ENCODE measurements at places on chromosomes 1 and 21.

DNA sequence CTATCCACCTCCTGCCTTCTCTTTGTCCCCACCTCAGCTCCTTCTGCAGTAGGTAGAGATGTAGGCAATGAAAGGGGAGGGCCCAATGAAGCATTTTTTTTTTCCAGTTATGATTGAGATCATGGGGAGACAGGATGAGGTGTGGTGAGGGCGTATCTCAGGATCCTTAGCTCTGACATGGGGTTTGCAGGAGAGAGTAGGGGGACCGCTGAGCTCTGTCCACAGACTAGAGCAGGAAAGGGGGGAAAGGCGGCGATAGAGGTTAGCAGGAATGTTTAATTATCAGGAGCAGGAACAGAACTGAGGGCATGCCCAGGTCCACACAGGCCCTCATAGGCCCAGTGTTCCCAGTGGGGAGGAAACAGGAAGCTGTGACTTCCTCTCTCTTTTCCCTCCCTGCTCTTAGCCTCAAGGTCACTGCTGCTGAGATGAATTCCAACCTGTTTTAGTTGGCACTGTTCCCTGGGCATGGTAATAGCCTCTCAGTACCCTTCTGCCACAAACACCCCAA lies 901 bp upstream of the RXFP4 start:
- peaks cover 4% of the 10 kb centered on the region for H3K36me3 ChIP-seq
- no peak for DNase-seq
- H3K27me3 ChIP-seq = no peaks in the 10 kb centered on the region

- DNase-seq = no peak
- no peak overlapping the region for H3K4me3 ChIP-seq
- H3K27ac ChIP-seq = no peak overlapping the region
- H3K36me3 ChIP-seq = no peaks in the 10 kb centered on the region
- H3K27me3 ChIP-seq = peaks cover 2% of the 10 kb centered on the region
Observed at GRCh38 chr21:17446737-17447136, 66.1 kb upstream of the CXADR start.

DNA sequence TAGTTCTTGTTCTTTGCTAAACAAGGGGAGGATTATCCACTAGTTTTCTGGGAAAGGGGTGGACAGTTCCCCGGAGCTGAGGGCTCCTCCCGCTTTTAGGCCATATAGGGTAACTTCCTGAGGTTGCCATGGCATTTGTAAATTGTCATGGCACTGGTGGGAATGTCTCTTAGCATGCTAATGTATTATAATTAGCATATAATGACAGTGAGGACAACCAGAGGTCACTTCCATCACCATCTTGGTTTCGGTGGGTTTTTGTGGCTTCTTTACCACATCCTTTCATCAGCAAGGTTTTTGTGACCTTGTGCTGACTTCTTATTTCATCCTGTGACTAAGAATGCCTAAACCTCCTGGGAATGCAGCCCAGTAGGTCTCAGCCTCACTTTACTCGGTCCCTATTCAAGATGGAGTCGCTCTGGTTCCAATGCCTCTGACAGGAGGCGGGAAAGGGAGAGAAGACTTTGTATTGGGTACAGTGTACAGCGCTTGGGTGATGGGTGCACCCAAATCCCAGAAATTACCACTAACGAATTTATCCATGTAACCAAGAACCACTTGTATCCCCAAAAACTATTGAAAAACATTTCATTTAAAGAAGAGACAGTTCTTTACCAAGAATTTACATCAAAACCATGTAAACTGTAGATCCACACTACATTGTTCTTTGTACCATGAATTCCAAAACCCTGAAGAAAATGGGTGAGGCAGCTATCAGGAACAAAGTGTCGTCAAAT lies 8.7 kb upstream of the SLC2A5 start:
- H3K27ac ChIP-seq = no peak overlapping the region
- DNase-seq = no peak
- H3K27me3 ChIP-seq = peaks cover 60% of the 10 kb centered on the region
- H3K4me3 ChIP-seq = peak overlapping the region; percentile 48

DNA sequence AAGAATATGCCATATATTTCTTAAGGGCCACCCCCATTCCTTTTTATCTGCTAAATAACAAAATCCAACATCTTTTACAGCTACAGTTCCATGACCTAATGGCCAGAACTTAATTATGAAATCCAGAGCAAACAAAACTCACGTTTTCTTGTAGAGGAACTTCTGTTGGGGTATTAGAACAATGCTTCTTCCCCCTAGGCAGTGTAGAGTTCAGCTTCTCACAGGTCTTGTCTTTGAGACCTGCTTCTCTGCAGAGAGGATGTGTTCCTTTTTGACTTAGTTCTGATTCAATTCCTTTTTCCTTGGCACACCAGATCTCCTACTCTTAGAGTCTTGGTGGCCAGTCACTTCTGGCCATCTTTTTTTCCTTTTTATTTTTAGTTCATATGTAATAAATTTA lies 22.2 kb downstream of the VAV3 start:
- DNase-seq = no peak
- peaks cover 18% of the 10 kb centered on the region for H3K4me1 ChIP-seq
- H3K36me3 ChIP-seq = peaks cover 4% of the 10 kb centered on the region
- H3K4me3 ChIP-seq = no peak overlapping the region

DNA sequence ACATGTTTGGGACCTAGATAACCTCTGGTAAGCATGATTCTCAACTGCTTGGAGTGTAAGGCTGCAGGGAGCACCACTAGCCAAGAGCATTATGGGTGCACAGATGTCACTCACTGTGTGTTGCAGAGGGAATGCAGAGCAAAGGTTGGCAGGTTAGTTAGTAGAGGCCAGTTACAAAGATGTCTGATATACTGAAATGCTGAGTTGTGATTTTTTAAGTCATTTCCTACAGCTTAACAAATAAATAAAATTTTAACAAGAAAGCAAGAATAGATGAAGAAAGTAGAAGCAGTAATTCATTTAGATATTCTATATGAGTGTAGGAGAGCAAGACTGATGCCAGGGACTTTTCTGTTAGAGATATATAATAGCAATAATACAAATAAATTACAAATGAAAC lies 64.8 kb downstream of the MARK1 start:
- H3K4me1 ChIP-seq = no peaks in the 10 kb centered on the region
- no peaks in the 10 kb centered on the region for H3K27me3 ChIP-seq
- no peaks in the 10 kb centered on the region for H3K36me3 ChIP-seq
- no peak overlapping the region for H3K4me3 ChIP-seq
- H3K27ac ChIP-seq = no peak overlapping the region

DNA sequence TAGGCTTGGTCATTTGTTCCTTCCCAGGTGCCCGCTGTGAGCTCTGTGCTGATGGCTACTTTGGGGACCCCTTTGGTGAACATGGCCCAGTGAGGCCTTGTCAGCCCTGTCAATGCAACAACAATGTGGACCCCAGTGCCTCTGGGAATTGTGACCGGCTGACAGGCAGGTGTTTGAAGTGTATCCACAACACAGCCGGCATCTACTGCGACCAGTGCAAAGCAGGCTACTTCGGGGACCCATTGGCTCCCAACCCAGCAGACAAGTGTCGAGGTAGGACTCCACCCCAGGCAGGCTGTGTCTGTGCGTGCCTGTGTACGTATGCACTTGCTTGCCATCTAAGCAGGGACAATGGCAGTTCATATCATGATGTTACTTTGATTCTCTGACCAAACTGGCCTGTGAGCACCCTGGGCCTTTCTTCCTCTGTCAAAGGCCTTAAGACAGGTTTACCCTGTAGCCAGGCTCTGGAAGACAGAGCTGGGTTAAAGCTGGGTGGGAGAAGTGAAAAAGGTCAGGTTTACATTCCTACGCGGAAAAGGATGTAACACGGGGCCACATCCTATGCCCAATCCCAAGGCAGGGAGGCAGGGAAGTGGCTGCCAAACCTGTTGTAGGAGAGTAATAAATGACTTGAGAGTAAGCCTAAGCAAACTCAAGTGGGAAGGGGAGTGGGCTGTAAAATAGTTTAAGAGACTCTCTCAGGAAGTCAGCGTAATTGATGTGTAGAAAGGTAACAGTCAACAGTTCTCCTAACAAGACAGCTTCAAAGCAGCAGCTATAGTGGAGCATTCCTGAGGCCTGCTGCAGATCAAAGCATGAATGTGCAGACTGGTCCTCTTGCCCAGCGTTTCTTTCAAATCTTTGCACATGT lies 42.5 kb downstream of the LAMC2 start:
- H3K27me3 ChIP-seq = peaks cover 3% of the 10 kb centered on the region
- H3K4me1 ChIP-seq = peaks cover 8% of the 10 kb centered on the region
- no peaks in the 10 kb centered on the region for H3K36me3 ChIP-seq
- no peak for DNase-seq
- H3K4me3 ChIP-seq = no peak overlapping the region

DNA sequence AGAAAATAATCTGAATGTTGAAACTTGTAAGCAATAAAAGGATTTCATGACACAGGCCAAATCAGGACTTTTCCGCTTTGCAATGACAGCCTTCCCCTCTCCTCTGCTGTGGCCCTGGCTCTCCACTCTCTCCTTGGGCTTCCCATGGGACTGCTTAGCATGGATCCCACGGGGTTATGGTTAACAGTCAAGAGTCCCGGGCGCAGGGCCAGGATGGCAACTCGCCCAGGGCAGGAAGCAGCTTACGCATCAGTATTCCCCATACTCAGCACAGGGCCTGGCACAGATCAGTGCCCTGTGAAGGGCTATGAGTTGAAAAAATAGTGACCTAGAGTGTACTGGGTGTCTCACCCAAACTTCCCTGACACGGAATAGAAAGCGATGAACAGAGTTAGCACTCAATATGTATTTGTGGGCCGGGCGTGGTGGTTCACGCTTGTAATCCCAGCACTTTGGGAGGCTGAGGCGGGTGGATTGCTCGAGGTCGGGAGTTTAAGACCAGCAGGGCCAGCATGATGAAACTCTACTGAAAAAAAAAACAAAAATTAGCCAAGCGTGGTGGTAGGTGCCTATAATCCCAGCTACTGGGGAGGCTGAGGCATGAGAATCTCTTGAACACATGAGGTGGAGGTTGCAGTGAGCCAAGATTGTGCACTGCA lies 29.1 kb upstream of the GRHL3 start:
- no peak overlapping the region for H3K27ac ChIP-seq
- H3K36me3 ChIP-seq = no peaks in the 10 kb centered on the region
- H3K27me3 ChIP-seq = peaks cover 18% of the 10 kb centered on the region
- H3K4me1 ChIP-seq = no peaks in the 10 kb centered on the region
- no peak overlapping the region for H3K4me3 ChIP-seq
- DNase-seq = no peak

- DNase-seq = peak; percentile 70
- no peak overlapping the region for H3K4me3 ChIP-seq
- no peak overlapping the region for H3K27ac ChIP-seq
- H3K27me3 ChIP-seq = peaks cover 38% of the 10 kb centered on the region
- H3K4me1 ChIP-seq = peaks cover 31% of the 10 kb centered on the region
- no peaks in the 10 kb centered on the region for H3K36me3 ChIP-seq
Observed at GRCh38 chr1:205484985-205485967, 19.2 kb upstream of the CDK18 start.

DNA sequence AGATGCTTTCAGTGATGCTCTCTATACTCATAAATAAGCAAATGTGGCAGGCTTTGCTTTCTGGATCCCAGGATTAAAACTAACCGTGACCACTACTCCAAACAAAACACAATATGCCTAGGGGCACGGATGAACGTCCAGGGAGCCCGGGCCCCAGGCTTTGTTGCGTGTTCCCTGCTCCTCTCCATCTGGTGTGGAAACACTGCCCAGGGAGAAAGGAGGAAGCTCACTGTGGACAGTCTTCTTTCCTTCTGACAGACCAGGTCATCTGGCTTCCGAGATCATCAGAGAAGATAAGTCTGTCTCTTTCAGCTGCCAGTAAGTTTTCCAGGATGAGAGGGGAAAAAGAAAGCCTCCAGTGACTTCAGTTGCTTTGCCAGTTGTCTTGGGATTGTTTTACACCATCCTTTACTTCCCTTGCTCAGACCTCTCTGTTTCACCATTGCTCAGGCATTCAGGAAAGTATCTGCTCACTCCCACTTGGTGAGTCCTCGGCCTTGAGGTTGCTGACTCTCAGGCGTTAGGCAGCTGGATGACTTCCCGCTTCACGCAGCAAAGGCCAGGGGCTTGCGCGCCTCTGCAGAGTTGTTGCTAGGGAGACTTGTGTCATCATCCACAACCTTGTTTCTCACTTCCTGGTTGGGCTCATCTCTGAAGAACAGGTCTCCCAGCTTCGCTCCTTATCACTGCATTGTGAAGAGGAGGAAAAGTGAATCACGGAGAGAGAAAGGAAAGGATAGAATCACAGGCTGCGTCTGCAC lies 20.6 kb upstream of the PGD start:
- H3K4me3 ChIP-seq = no peak overlapping the region
- no peaks in the 10 kb centered on the region for H3K27me3 ChIP-seq
- no peak overlapping the region for H3K27ac ChIP-seq
- DNase-seq = no peak
- H3K36me3 ChIP-seq = no peaks in the 10 kb centered on the region

DNA sequence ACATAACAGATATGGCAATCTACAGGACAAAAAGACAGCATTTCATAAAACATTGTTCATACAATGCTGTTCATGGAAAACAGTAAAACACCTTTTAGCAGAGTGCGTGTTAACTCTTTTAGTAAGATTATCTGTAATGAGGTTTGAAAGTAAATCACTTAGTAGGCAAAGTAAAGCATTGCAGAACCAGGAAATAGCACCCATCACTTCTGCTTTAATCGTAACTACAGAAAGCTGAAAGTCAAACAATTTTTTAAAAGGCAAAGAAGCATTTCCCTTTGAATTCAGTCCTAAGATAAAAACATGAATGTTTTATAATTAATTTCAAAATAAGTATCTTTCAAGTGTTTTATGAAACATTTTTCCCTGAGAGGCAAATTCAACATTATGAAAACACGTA lies 63.3 kb upstream of the RNF11 start:
- no peak overlapping the region for H3K27ac ChIP-seq
- H3K4me3 ChIP-seq = no peak overlapping the region
- H3K36me3 ChIP-seq = peaks cover 1% of the 10 kb centered on the region
- peaks cover 28% of the 10 kb centered on the region for H3K27me3 ChIP-seq
- no peak for DNase-seq
- peaks cover 9% of the 10 kb centered on the region for H3K4me1 ChIP-seq

- peaks cover 2% of the 10 kb centered on the region for H3K36me3 ChIP-seq
- H3K27me3 ChIP-seq = no peaks in the 10 kb centered on the region
- no peak for DNase-seq
- H3K27ac ChIP-seq = no peak overlapping the region
- no peak overlapping the region for H3K4me3 ChIP-seq
Observed at GRCh38 chr21:35106246-35106835, 57.2 kb upstream of the RUNX1 start.

GRCh38 chr1:17356387-17357026 lies 15.5 kb upstream of the PADI6 start:
- DNase-seq = peak; percentile 47
- peaks cover 12% of the 10 kb centered on the region for H3K4me1 ChIP-seq
- peaks cover 10% of the 10 kb centered on the region for H3K36me3 ChIP-seq
- H3K4me3 ChIP-seq = peak overlapping the region; percentile 75

Measured in activated naive CD8-positive, alpha-beta T cell treated with anti-CD3 and anti-CD28 coated beads, Interleukin-2, amount 10 ng/mL, durations not matched to agents 7 days and 5 days (primary cell).